ENCODE measurements at places on chromosomes 5 and 9.

DNA sequence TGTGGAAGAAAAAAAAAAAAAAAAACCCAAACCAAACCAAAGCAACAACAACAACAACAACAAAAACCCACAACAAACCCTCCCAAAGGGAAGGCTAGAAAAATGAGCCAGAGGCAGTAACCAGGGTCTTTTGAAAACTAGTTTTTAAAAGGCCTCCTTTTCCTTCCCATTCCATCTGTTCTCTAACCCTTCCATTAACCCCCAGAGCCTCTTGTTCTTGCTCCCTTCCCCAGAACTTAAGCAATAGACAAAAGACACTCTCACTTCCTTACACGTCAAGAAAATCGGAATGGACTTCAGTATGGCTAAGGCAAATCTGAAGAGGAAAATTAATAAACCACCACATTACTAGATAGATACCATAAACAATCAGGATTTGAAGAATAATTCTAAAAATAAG is 292.8 kb downstream of the ARL15 start:
- no peak for DNase-seq

- DNase-seq = peak; percentile 20
Measured at GRCh38 chr5:13944560-13945199, at the start of gene DNAH5. DNAH5 (minus strand) TSS chr5:13944688; CDS start chr5:13944438, 250 bp downstream.

DNA sequence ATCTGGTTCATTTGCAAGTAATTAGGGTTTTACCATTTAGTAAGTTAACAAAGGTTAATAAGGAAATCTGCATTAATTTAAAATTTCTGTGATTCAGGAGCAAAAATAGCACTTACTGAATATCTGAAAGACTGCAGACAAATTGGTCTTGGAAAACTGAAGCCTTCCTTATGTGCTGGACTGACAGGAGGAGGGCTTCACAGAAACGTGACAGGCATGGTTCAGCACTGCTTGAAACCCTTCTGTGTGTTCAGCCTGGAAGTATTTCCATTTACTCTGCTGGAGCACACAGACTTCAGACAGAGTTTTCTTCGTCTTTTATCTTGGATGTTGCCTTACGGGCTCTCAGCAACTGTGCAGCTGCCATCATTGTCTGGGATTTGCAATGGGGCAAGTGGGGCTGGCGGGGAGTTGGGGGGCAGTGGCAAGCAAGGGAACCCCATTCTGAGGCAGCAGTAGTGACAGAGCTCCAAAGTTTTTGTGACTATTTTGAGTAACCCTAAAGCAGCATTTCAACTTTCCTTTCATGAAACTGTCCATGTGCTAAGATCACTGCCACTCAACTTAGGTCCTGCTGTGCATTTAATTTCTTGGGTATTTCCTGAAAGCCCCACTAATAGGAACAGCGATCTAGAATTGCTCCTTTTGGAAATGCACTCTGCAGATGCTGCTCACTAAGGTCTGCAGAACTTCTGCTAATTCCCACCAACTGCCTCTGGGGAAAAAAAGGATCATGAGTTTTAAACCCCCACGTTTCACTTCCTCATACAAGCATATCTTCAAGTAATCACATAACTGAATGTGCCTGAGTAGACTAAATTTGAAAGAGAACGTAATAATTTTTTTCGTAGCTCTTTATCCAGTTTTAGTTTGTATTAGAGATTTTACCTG is 56.6 kb downstream of the KCNN2 start:
- no peak for DNase-seq

GRCh38 chr5:139658928-139659667 is 10.9 kb downstream of the CXXC5 start:
- peak; percentile 92 for DNase-seq

- DNase-seq = no peak
Measured at GRCh38 chr5:5418764-5419163, 3.7 kb upstream of the ICE1 start.

- DNase-seq = no peak
Measured at GRCh38 chr5:137040024-137040423, 459.1 kb downstream of the SPOCK1 start.
